Vagina (tissue), 2 donors: ENCODE measurements at places on chromosomes 1 and 21.

DNA sequence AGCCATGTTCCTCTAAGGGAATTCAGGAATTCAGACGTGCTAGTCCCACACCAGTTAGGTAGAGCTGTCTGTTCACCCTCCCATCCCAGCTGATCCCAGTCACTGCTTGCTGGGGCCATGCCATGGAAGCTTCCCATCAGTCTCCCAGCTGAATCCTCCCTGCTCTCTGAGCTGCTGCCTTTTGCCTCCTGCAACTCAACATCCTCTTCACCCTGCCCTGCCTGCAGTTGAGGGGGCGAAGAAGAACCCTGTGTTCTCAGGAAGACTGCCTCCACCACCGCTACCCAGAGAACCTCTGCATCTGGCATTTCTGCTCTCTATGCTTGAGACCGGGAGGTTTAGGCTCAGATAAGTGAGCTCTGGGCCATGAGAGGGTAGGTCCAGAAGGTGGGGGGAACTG is 16.2 kb downstream of the CDCA8 start:
- no peak for DNase-seq

DNA sequence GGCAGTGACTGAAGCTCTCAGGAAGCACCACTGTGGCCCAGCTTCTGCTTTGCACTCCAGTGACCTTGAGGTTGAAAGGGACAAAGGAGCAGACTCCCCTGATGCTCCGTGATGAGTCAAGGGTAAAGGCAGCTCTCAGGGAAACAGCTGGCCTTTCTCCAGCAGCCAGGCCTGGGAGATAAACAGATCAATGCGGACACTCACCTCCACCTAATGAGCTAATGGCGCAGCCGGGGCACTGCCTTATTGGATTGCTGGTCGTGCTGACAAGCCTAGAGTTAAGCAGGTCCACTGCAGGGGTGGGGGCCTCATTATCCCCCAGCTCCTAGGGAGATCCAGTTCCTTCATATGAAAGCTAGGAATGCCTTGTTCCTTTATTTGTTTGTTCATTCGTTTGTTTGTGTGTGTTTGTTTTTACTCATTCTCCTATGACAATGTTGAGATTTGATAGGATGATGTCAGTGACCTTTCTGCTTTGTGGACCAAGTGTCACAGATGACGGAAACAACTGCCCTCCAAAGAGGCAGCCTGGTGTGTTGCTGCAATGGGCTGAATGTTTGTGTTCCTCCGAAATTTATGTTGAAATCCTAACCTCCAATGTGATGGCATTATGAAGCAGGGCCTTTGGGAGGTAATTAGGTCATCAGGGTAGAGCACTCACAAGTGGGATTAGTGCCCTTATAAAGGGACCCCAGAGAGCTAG is 141.4 kb upstream of the BEND5 start:
- DNase-seq = no peak

- DNase-seq = no peak
Observed at GRCh38 chr1:100516857-100517256, 21.1 kb upstream of the GPR88 start.

DNA sequence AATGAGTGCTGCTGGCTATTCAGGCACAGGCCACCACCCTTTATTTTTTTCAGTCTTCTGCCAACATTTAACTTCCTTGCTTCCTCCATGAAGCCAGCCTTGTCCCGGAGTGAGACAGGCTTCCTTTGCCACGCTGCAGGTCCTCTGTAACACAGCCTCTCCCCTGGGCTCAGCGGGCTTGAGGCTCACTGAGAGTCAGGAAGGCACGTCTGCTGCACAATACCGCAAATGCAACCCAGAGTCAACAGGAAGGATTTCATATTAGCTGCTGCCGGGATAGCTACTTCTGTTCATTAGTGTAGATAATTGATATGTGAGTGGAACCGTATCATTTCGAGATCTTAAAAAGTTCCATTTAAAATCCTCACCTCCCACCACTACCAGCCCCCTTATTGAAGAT is 22.5 kb downstream of the MYOG start:
- DNase-seq = no peak

- DNase-seq = no peak
Observed at GRCh38 chr1:180816132-180816531, 96.6 kb upstream of the KIAA1614 start.

- DNase-seq = no peak
Observed at GRCh38 chr1:228088586-228089498, 6.3 kb downstream of the ARF1 start.

- no peak for DNase-seq
Observed at GRCh38 chr21:27326301-27326700, 359.4 kb upstream of the ADAMTS5 start.

- DNase-seq = no peak
Observed at GRCh38 chr1:66468722-66469121, 65.2 kb upstream of the SGIP1 start.

GRCh38 chr1:158121604-158122254 is 59.0 kb upstream of the CD1D start:
- no peak for DNase-seq

DNA sequence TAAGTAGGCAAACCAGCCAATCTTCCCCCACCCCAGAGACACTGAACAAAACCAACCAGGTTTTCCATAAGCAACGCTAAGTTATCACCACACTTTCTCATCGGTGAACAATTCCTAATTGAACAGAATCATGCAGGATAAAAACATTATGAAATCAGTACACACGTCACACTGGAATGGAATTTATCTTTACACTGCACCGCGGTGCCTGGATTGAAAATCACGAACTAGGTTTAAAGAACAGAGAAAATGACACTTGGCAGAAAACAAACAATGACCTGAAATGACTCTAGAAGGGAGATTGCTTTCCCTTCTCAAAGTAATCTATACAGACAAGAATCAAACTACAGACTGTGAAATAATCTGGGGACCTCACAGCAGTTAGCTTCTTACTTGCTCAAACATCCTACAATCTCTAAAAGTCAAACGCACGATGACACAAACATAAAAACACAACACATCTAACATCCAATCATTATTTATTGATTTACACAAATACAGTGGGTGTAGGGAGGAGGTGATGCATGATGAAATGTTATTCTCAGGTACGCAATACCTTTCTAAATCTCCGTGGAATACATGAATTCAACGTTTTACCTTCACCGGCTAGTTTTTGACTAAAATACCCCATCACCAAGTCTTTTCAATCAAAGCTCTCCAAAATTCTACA is 1.9 kb downstream of the EIF4G3 start:
- no peak for DNase-seq

DNA sequence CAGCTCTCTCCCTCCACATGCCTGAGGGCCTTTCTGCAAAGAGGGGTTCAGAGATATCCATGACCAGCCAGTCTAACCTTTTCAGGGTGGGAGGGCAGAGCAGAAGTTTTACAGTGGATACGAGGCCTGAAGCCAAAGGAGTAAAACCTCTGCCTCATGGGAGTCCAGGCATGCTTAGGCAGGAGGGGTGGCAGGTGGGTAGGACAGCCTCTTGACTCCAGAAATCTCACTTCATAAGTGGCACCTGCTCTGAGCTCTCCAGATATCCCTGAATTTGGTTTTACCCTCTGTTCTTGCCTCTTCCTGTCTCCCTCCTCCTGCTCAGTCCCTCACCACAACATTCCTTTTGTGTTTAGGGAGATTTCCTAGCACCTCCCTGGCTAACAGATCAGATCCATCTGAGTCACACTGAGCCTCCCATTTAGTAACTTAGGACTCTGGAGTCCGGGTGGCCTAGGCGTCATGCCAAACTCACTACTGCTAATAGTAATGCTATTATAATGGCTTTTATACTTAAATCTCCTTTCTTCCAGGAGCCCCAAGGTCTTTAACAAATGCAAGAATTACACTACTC is 201.0 kb downstream of the HS2ST1 start:
- no peak for DNase-seq

- DNase-seq = no peak
Observed at GRCh38 chr1:20640183-20640597, 6.9 kb downstream of the PINK1 start.

DNA sequence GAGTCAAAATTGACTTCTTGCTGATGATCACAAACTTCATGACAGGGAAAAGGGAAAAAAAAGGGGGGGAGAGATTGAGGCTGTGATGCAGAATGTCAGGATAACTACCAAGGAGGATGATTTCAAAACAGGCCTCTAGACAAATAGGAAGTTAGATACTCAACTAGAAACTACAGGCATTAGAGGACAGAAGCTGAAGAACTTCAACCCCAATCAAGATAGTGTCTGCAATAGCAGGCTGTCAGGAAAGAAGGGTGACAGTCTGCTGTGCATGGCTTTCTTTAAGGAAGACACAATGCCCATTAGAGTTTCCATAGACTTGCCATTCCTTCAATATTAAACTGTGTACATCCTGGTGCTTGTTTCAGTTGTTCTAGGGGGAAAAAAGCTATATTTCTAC is 257.2 kb downstream of the TTLL7 start:
- no peak for DNase-seq

DNA sequence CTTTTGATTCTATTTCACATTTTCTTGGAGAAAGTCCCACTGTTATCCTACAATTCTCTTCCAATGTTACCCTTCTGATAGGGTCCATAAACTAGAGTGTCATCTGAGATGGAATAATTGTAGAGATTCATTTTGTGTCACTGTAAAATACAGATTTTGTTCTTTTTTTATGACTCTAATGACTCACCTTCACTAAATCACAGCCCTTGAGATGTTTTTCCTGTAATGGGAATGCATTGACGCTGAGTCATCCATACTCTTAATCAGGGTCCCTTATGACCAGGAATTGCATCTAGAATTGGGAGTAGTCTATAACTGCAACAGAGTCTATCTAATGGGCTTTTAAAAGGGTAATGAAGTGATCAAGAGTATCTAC is 315.5 kb downstream of the TGFB2 start:
- DNase-seq = no peak

- DNase-seq = peak; percentile 94
Observed at GRCh38 chr21:37220981-37221664, 46.0 kb downstream of the VPS26C start.

DNA sequence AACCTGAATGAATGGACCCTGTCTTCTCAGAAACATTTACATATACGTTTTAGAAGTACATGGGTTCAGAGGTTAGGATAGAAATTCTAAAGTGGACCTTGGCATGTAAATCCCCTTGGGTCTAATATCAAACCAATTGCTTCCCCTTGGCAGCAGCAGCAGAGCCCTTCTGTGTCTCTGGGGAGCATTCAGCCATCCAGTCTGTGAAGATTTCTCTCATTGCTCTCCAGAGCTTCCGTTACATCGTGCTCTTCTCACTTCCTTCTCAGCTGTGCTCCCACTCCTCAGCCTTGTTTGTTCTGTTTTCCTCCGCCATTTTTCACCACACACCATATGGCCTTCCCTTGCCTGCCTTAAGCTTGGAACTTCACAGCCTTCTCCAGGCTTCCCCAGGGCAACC is 61.5 kb upstream of the ATP1B1 start:
- DNase-seq = no peak

- no peak for DNase-seq
Observed at GRCh38 chr1:107533436-107533835, 392.6 kb downstream of the NTNG1 start.

DNA sequence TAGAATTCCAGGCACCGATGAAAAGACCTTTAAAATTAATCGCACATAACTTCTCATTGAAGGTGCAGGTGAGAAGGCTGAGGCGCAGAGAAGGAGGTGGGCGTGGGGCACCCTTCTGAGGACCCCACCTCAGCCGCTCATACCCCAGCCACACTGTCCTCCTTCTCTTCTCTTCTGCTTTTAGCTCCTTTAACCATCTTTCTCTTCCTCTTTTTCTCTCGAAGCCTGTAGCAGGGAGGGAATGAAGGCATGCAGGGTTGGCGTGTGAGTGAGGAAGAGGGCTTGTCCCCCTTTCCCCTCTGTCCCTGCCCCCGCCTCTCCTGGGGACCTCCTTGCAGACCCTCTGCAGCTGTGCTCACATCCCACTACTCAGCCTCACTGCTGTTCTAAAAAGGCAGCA is 57.8 kb upstream of the CACNA1E start:
- no peak for DNase-seq

- no peak for DNase-seq
Observed at GRCh38 chr1:198761859-198762616, 123.2 kb downstream of the PTPRC start.

- DNase-seq = no peak
Observed at GRCh38 chr1:209398313-209398991, 185.1 kb upstream of the CAMK1G start.

GRCh38 chr1:245453541-245453940 is 298.8 kb downstream of the KIF26B start:
- no peak for DNase-seq

DNA sequence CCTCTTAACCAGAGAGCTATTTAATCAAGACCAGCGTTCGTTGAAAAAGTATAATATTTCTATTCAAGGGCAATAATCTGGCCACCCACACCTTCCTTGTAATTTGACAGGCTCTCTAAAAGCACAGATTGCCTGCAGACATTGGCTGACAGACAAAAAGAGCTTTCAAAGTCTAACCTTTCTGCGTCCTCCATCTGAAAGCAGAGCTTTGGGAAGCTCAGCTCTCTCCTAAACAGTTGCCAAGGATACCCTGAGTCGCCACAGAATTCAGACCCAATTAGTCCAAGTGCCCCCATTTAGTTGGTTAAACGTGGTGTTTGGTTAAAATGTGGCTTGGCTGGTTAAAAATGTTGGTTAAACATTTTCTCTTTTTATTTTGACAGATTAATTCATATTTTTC is 33.7 kb upstream of the PLA2G2C start:
- no peak for DNase-seq

DNA sequence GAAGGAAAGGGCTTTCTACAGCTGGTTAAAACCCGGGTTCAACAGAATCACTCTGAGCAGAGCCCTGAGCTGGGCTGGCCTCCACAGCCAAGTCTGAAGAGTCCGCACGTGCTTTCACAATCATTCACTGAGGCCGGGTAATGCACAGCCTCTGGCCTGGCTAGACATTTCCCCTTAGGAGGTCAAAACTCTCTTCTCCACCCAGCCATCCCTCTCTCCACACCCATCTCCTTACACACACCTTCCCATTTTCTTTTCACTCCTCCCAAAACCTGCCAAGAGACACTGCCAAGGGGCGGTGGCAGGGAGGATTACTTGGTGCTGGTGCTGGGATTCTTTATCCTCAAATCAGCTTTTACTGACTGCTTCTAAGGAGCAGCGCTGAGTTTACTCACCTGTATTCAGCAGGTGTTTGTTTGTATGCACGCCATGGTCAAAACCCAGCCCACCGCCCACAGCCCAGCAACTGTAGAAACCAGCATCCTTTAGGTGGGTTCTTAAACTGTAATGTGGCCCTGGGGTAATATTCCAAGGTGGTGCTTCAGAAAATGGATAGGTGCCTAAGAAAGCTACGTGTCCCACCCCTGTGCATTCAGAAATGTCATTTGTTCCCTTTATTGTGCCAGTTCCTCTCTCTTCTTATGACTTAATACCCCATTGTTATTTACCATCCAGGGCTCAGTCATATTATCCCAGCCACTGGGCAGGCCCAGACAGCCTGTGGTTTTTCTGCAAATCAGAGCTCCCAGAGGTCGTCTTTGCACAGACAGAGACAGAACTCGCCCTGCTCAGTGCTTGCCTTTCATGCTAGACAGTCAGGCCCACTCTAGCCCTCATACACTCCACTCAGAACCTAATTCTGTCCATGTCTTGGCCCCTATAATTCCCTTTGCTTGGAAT is 80.2 kb downstream of the ADSS2 start:
- DNase-seq = no peak

DNA sequence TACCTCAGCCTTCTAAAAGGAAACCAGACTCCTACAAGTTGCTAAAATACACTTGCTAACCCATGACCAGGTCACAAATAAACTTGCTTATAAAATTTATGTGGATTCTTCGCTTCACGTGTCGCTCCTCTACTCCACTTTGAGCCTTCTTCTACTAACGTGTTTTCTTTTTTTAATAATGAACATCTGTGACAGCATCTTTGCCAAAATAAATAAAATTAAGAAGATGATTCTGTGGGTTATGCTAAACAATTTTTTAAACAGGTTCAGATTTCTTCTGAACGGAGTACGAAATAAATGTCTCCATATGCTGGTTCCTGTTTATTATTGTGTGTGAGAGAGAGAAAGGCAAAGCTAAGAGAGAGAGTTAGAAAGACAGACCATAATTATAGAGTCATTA is 735.8 kb downstream of the LTN1 start:
- DNase-seq = no peak
